Esophagus squamous epithelium (tissue), 5 donors: ENCODE measurements at places on chromosomes 5 and 9.

GRCh38 chr5:159010661-159011442 is 88.9 kb downstream of the EBF1 start:
- DNase-seq: no peak

DNA sequence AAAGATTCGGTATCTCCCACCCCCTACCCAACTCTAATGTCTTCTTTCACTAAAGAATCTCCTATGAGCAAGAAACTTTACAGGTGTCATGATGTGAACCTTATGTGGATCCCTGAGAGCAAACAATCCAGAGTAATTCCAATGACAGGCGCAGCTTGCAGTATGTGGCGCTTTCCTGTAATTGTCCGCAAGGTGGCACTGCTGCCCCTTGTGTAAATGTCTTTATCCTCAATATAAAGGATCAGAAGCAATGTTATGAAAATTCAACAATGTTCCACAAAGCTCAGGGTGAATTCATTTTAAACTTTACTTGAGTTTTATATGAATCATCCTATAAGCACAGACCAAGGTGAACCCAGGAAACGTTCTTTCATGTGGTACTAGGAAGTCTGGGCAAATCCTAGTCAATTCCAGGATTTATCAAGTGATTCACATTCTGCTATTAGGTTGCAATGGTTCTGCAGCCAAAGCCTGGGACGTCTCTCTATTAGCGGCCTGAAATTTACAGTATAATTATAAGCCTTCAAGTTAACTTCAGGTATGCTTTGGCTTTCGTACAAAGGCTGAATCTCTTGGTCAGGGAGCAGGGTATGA is 113.7 kb downstream of the TRPM6 start:
- DNase-seq: no peak

DNA sequence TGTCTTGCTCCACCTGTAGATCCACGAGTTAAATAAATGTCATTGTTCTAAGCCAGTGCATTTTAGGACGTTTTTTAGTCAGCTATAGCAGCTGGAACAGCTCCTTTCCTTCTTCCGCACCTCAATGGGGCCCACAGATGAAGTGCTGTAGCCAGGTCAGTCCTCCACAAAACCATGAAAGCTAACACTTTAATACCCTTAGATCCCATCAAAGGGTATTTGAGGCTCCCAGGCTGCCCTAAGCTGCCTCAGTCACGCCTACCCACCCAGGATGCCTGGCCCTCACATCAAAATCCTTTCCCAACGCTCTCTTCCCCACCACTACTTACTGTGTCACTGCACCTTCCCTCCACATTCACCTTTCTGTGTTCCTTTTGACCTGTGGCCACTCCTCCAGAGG is 44.1 kb upstream of the ACO1 start:
- no peak for DNase-seq

DNA sequence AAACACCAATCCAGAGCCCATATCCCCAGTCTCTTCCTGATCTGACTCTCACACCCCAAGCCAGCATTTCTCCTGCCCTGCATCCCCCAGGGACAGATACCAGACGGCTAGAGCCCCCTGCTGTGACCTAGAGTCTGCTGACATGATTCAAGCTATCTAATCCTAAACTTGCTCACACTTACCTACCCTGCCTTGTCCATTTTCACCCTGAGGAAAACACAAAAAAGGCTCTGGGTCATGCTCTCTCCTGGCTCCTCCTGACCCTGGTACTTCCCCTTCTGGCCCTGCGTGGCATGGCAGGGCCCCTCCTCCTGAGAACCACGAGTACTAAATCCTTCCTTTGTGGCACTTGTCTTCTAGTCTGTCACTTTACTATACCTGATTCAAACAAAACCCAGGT is 2.8 kb upstream of the ARRDC1 start:
- no peak for DNase-seq

DNA sequence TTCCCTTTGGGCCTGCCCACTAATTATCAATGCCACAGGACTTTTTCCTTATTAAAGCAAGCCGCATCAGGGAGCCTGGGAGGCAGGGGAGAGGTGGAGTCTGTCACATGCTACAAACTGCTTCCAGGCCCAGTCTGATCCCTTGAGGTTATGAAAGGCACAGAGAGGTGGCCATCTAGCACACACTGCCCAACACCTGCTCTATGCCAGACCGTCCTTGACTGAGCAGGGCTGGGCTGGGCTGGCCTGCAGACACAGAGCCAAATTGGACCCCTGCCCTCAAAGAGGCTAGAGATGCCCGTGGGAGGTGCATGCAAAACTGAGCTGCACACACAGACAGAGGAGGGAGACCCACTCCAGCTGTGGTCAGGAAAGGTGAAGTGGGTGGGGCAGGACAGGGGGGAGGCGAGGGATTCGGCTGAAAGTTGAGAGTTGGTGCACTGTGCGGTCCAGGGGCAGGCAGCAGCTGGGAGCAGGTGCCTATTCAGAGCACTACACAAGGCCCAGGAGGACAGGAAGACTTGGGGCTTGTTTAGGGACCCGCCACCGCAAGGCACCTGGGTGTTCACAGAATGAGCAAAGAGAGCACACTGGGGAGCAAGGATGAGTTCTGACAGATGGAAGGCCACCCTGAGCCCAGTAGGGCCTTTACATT is 36.4 kb upstream of the TCF7 start:
- no peak for DNase-seq

DNA sequence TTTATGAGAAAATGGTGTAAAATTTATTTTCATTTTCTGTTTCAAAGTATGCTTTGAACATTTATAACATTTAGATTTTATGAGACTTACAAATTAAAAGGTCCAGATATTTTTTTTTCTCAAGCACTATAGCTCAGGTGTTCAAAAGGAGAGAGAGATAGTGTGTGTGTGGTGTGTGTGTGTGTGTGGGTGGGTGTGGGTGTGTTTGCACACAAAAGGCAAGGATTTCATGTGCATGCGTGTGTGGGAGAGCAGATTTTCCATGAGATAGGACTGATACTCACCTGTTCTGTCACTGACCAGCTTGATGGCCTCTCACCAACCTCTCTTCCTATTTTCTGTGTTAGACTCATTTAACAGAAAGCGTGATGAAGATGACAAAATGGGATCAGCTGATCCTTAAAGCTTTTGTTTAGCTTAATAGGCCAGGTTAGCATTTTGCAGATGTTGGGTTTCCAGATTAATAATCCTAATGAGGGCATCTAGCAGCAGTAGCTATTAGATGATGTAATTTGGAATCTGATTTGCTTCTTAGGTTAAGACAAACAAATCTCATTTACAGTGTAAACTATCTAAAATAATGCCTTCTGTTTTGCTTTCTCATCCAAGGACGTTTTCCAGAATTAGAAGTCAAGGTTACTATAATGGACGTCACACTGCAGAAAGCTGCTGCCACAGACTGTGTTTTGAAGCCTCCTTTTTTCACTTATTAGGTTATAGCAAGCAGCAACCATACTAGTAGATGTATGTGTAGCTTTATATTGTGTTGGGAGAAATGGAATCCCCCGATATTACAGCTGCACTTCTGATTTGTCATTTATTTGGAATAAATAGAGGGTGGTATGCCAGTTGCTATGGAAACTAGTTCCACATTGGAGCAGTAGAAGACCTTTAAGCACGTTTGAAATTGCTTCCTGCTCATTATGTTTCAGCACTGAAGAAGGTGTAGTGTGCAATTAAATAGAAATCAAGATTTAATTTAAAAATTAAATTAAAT is 355.6 kb downstream of the TAF11L14 start:
- DNase-seq: no peak

- no peak for DNase-seq
Measured at GRCh38 chr5:59685191-59685530, 208.4 kb downstream of the PDE4D start.

- no peak for DNase-seq
Measured at GRCh38 chr5:4879075-4879474, 261.1 kb upstream of the ADAMTS16 start.

DNA sequence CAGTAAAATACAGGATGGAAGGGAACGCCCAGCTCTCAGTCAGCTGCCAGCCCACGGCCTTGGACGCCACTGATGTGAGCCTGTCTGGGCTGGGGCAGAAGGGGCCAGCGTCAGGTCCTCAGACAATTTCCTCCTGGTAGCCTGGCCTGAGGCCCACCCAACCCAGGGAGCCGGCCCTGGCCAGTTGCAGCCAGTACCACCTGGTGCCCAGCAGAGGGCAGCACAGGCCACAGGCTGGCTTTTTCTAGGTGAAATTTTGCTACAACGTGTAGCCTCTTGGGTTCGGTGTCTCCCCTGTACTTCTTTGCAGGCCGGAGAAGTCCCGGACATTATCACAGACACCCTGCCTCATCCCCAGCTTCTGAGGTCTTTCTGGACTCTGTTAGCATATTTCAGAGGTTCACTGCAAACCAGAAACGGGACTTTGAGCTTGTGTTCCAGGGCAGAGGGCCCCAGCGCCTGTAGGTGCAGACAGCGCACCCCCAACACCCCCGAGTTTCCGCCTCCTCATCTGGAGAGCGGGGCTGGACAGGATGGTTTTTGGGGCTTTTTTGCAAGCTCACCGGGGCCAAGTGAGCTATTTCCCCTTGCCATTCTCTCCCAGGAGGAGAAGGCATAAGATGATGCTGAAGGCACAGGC is 45.9 kb upstream of the KCNMB1 start:
- no peak for DNase-seq

- DNase-seq: no peak
Measured at GRCh38 chr9:94801681-94802080, 75.2 kb downstream of the AOPEP start.

DNA sequence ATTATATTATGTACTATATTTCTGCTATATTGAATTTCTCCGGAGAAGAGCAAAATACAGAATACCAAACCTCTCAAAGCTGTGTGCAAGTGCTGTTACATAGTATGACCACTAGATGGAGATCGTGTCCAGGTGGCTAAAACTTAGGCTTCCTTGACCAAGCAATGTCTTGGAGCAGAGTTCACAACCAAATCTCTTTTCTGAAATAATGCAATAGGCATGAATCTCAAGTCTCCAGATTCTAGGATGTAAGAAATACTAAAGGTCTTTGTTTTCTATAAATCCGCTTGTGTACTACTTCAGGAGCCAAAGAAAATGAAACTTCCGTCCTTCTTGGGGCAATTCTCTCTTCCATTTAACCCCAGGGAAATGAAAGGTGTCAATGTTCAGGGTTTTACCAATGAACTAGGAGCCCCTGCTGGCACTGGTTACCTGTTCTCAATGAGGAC is 181.5 kb upstream of the RAI14 start:
- no peak for DNase-seq

- no peak for DNase-seq
Measured at GRCh38 chr5:7611518-7611917, 215.6 kb downstream of the ADCY2 start.

DNA sequence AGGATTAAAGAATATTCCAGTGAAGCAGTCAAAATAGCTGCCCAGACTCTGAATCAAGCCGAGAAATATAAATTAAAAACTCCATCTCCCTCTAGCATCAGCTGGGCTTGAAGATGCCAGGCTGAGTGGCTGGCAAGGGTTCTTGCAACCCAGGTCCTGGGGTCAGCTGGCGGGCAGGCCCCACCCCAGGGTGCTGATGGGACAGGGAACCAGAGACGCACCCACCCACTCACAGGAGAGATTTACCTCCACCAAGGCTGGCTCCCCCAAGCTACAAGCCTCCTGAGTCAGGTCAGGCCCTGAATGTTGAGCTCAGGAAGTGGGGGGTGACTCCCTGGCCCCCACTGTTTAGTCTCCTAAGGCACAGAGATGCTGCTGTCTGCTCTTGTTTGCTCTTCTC is 83.9 kb upstream of the HSPA9 start:
- DNase-seq: no peak

DNA sequence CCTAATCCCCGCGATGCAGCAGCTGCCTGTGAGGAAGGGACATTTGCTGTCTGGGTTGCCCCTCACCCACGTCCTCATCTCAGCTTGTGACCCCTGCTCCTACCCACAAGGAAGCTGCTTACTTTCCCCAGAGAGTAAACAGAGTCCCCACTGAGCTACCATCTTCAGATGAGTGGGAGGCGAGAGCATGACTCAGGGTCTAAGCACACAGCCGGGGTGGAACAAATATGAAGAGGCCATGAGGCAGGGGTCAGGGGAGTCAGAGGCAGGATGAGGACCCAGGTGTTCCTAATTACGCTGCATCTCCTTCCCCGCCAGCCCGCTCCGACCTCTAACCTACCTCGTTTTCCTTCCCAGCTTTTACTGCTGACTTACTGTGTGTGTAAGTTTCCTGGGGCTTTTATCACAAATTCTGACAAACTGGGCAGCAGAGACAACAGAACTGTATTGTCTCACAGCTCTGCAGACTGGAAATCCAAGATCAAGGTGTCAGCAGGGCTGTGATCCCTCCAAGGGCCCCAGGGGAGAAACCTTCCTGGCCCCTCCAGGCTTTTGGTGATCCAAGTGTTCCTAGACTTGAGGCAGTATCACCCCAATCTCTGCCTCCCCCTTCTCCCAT is 94.0 kb upstream of the DNAH5 start:
- DNase-seq: no peak

GRCh38 chr5:158084292-158084691 is 225.3 kb upstream of the CLINT1 start:
- no peak for DNase-seq

DNA sequence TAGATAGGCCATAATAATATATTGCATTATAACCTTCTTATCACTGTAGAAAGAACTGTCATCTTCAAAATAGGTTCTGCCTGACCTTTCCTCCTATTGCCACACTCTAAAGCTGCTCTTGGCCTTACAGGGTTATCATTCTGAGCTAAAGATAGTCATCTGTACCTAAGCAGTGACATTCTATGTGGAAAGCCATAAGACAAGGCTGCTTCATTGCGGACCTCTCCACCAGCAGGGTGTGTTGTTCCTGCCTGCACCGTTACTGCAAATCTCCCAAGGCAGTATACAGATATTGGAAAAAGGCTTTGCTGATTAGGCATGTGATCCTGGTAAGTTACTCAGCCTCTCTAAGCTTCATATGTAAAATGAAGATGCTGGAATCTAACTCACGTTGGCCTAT is 8.1 kb downstream of the ZNF622 start:
- no peak for DNase-seq

GRCh38 chr5:89268460-89268859 is 385.5 kb upstream of the MEF2C start:
- no peak for DNase-seq

DNA sequence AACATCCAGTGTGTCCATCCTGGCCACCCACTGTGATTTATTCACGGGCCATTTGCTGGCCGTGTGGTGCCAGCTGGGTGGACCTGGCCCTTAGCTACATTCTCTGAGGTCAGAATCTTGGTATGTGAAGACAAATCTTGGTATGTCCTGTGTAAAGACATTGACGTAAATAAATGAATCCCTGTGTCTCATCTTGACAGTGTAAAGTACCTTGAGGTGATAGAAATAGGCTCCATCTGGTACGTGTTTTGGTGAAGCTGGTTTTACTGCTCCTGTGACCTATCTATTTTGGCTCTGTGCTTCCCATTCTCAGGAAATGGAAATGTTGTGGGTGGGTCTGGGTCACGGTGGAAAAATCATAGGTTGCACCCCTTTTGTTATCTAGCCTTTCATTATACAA is 245.4 kb upstream of the ANKH start:
- DNase-seq: no peak

- DNase-seq: no peak
Measured at GRCh38 chr9:136306211-136307208, 2.6 kb upstream of the CCDC187 start.

GRCh38 chr5:169758886-169759285 is 121.8 kb downstream of the DOCK2 start:
- no peak for DNase-seq
